Activated CD4-positive, alpha-beta memory T cell treated with anti-CD3 and anti-CD28 coated beads, Interleukin-2, amount 10 ng/mL, durations not matched to agents 7 days and 5 days (primary cell): ENCODE measurements at places on chromosomes 16 and 17. TPM values are rescaled to one million over a fixed set of nuclear protein-coding genes. Genes with fewer than 3 reads are reported as not detected.

DNA sequence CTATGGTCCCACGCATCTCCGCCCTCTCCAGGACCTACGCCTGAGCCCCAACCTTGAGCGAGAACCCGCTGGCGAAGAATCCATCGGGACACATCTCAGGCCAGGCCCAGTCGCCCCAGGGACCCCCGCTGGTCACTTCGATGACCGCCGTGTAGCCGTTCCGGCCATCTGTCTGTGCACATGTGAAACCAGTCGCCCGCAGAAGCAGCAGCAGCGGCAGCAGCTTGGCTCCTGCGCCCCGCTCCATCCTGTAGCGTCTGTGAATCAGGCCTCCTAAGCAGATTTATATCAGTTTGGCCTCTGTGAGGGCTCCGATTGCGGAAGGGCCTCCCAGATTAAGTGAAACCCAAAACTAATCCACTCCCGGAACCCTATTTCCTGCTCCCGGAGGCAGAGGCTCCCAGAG, at the start of gene VMO1:
Gene VMO1 (minus strand): TSS at position 259 of the 406 bp plus-strand sequence. CDS start 12 bp downstream, at position 247.
- DNase-seq: no peak

The MARVELD3 gene
- total RNA-seq: 0.15 TPM

- peak; percentile 48 for DNase-seq
Observed at GRCh38 chr16:27199736-27200135, 3.6 kb upstream of the KDM8 start.

The PIRT gene
- total RNA-seq: not detected

The KRT28 gene
- not detected for total RNA-seq

DNA sequence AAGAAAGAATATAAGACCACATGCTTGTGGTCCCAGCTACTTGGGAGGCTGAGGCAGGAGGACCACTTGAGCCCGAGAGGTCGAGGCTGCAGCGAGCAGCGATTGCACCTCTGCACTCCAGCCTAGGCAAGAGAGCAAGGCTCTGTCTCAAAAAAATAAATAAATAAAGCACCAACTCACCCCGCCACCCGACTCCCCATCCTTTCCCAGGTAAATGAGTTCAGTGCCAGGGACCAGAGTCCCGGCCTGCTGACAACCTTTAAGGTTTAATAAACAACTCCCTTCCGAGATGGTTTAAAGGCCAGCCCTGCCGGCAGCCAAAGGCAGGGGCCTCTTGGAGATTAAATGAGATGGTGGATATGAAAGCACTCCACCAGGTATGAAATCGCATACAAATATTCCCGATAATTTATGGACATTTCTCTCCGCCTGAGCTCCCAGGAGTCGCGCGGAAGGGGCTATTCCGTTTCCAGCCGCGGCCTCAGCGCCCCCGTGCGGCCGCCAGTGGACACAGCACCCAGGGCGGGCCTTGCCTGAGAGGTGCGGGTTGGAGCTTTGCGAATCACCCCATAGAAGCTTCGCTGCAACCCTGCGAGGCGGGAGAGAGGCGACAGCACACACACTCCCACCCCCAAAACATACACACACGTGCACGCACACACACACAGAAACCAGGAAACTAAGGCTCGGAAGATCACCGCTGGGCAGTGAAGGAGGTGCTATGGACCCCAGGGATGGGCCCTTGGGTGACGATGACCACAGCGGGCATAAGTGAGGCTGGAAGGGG, 4.0 kb upstream of the RPL38 start:
- DNase-seq: peak; percentile 69

DNA sequence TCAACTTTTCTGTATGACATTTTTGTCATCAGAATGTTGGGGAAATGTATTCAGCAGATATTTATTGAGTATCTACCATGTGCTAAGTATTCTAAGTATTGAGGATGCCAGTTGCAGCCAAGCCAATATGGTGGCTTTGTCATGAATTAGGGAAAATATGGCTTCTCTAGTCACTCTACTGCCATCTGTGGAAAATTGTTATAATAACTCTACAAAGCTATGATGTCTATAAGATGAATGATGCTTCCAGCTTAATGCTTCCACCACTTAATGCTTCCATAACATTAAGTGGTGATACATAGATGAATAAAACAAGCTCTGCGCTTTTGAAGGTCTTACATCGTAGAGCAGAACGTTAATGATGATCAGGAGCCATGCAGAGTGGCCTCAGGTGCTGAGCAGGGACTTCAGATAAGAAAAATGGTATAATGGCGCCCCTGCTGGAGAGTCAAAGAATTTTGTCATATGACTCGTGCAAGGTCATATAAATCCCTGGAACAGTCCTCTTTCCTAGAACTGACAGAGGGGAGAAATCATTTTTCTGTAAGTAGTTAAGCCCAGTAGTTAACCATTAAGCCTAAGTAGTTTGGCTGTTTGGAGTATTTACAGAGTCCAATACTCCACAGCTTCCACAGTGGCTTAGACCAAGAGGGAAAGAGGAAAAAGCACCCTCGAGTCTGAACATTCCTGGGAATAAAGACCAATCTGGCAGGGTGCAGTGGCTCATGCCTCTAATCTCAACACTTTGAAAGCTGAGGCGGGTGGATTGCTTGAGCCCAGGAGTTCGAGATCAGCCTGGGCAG, 2.7 kb upstream of the TMIGD1 start:
- peak; percentile 63 for DNase-seq

- no peak for DNase-seq
Observed at GRCh38 chr16:79876332-79876730, 275.8 kb upstream of the MAF start.
